Stomach (tissue), 19 donors: ENCODE measurements at places on chromosomes 5 and 9. TPM values are rescaled to one million over a fixed set of nuclear protein-coding genes. Genes with fewer than 3 reads are reported as not detected.

GRCh38 chr9:5552301-5552700 is 42.0 kb downstream of the PDCD1LG2 start:
- H3K27ac ChIP-seq: no peak overlapping the region
- H3K4me3 ChIP-seq: no peak overlapping the region
- DNase-seq: no peak
- peaks cover under 1% of the 10 kb centered on the region for H3K4me1 ChIP-seq
- no peaks in the 10 kb centered on the region for H3K27me3 ChIP-seq

DNA sequence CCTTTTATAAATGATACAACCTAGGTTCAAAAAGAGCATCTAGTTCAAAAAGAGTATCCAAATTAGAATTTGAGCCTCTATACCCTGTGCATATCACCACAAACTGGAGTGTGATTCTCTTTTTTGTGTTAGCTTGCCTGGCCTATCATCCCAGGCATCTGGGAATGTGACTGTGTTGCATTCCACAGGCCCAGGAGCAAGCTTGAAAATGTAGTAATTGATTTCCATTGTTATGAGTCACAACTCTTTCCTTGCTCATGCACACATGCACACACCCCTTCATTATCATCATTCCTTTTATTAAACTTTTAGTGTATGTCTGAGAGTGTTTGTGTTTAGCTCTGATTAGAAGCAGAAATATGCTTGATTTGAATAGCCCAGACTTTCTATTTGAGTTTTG is 75.2 kb downstream of the FCHO2 start:
- no peak overlapping the region for H3K27ac ChIP-seq
- H3K27me3 ChIP-seq: no peaks in the 10 kb centered on the region
- no peak overlapping the region for H3K4me3 ChIP-seq
- peak; percentile 72 for DNase-seq
- no peaks in the 10 kb centered on the region for H3K4me1 ChIP-seq

DNA sequence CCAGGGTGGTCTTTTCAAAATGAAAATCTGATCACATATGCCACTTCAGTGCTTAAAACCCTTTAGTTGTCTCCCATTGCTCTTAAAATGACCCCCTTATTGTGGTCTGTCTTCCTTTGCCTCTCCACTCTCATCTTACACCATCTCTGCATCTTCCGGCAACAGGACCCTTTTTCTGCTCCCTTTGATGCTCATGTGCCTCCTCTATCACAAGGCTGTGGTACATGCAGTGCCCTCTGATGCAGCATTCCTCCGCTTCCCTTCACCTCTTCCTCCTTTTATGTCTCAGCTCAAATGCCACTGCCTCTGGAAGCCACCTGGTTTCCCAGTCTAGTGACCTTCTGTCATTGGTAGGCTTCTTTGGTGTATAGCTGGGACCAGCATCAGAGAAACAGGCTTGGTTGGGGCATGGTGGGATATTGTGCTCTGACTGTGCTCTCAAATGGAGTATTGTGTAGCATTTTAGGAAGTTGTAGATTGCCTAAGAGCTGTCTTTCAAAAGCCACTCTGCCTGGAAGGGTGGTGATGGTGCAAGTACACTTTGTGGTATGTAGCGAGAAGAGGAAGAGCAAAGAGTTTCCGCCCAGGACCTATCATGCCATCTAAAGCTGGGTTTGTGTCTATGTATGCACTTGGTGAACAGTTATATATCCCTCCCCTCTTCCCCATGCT is 28.1 kb downstream of the ARHGAP26 start:
- no peaks in the 10 kb centered on the region for H3K36me3 ChIP-seq
- H3K4me3 ChIP-seq: no peak overlapping the region
- H3K27ac ChIP-seq: peak overlapping the region; percentile 75
- H3K4me1 ChIP-seq: peaks cover 76% of the 10 kb centered on the region

DNA sequence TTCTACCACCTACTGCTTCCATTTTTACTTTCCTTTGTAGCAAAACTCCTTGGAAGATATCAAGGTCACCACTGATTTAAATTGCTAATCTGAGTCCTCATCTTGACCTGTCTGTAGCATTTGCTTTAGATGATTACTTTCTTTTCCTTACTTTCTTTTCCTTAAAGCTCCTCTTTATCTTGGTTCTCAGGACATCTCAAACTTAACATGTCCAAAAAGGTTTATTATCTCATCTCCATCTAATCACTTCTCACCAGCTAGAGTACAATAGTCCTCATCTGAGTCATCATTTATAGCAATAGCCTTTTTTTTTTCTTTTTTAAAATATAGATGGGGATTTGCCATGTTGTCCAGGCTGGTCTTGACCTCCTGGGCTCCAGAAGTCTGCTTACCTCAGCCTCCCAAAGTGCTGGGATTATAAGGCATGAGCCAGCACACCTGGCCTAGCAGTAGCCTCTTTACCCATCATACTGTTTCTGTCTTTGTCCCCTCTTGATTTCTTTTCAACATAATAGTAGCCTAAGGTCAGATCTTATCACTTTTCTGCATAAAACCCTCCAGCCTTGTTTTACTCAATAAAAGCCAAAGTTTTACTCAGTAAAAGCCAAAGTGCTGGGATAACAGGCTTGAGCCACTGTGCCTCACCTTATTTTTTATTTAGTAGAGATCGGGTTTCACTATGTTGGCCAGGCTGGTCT is 32.9 kb upstream of the GPR21 start:
- no peaks in the 10 kb centered on the region for H3K27me3 ChIP-seq
- H3K4me3 ChIP-seq: no peak overlapping the region
- H3K36me3 ChIP-seq: peaks cover 34% of the 10 kb centered on the region
- DNase-seq: no peak

DNA sequence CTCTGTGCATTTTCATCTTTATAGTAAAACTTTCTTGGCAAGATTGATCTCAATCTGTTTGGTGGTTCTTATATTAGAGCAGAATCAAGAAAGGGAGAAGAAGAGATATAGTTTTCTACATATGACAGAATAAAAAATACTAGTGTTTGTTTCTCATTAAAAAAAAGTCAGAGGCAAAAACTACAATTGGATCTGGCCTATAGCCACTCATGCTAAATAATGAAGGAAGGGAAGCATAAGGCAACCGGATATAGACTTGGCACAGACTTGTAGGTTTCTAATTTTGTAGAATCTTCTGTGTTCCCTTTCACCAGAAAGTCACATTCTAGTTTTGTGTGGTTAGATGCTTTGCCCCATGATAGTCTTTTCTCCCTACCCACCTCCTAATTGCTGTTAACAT is 306.2 kb downstream of the PIK3R1 start:
- DNase-seq: no peak
- H3K27me3 ChIP-seq: no peaks in the 10 kb centered on the region
- no peaks in the 10 kb centered on the region for H3K4me1 ChIP-seq
- no peak overlapping the region for H3K27ac ChIP-seq
- no peaks in the 10 kb centered on the region for H3K36me3 ChIP-seq

DNA sequence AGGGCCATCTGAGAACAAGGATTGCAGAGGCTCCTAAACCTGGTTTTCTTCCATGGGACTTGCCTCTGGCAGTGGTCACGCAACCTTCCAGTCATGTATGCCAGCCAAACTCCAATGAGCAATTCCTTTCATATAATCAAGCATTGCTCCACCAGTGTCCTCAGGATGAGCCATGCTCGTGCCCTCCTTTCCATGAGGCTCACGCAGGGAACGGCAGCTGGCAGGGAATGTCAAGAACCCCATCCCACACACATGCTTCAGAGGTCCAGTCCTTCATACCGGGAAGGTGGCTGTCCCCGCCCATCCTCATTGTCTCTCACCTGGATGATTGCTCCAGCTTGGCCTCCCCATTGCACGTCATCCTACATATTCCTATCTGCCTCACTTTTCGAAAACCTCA is 13.4 kb upstream of the ZBTB34 start:
- no peak overlapping the region for H3K27ac ChIP-seq
- no peaks in the 10 kb centered on the region for H3K4me1 ChIP-seq
- H3K27me3 ChIP-seq: peaks cover 15% of the 10 kb centered on the region
- no peak overlapping the region for H3K4me3 ChIP-seq
- no peaks in the 10 kb centered on the region for H3K36me3 ChIP-seq

- peaks cover 61% of the 10 kb centered on the region for H3K27me3 ChIP-seq
- no peak for DNase-seq
- no peaks in the 10 kb centered on the region for H3K36me3 ChIP-seq
These were observed 30.2 kb downstream of the LHX2 start for GRCh38 chr9:124041817-124042116.

DNA sequence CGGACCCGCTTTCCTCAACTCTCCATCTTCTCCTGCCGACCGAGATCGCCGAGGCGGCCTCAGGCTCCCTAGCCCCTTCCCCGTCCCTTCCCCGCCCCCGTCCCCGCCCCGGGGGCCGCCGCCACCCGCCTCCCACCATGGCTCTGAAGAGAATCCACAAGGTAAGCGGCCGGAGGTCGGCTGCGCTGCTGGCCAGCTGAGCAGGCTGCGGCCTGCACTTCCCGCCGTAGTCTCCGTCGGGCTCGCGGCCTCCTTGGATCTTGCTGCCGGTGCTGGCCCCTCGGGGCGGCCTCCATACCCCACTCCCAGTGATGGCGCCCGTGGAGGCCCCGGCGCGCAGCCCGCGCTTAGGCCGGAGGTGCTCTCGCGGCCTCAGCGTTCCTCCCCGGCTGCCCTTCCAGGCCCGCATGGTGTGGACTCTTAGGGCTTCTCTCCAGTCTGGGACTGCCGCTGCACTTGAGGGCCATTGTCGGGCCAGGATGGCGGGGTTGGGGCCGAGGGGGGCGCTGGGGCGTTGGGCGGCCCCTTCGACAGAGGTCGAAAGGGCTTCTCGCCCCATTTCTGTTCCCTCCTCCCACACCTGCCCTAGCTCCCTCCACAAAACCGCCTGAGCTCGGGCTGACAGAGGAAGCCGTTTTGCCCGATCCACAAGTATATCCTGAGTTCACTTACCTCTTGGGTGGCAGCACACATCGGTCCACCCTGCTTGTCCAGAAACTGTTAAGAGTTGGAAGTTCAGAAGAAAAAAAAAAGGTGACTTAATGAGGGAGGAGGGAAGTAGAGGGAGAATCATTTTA is 714 bp downstream of the UBE2D2 start:
- H3K36me3 ChIP-seq: no peaks in the 10 kb centered on the region
- peak overlapping the region; percentile 83 for H3K4me3 ChIP-seq
- H3K27me3 ChIP-seq: no peaks in the 10 kb centered on the region
- H3K4me1 ChIP-seq: peaks cover 48% of the 10 kb centered on the region
- peak overlapping the region; percentile 99 for H3K27ac ChIP-seq

DNA sequence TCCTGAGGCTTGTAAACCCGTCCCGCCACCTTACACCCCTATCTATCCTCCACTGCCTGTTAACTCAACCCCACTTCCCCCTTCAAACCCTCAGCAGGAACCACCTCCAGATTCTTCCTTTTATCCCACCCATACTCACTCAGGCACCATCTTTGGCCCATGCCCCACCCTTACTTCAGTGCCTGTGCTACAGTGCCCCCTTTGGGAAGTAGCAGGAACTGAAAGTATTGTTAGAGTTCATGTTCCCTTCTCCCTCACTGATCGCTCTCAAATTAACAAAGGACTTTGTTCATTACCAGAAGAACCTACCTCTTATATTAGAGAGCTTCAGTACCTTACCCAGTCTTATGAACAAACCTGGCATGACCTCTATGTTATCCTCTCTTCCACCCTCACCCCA is 92.2 kb upstream of the MOCS2 start:
- DNase-seq: no peak
- H3K4me3 ChIP-seq: no peak overlapping the region
- no peak overlapping the region for H3K27ac ChIP-seq
- no peaks in the 10 kb centered on the region for H3K4me1 ChIP-seq
- no peaks in the 10 kb centered on the region for H3K36me3 ChIP-seq

DNA sequence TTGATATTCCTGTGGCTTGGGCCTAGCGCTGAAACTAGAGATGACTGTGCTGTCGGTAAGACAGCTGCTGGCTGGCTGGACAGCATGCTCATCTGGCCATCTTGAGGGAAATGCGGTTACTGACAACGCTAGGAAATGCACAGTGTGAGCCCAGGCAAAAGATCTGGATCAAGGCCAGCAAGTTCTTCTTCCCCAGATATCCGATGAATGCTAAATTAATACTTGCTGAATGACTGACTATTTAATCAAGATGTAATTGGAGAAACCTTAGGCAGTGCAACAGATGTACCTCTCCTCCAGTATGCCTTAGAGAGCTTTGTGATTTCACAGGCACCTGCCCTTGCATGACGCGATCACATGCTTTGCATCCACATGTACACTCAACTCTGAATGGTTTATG is 659.1 kb downstream of the EFNA5 start:
- H3K4me3 ChIP-seq: no peak overlapping the region
- DNase-seq: no peak
- H3K27me3 ChIP-seq: no peaks in the 10 kb centered on the region
- H3K4me1 ChIP-seq: no peaks in the 10 kb centered on the region
- no peak overlapping the region for H3K27ac ChIP-seq

- H3K36me3 ChIP-seq: peaks cover 50% of the 10 kb centered on the region
- no peaks in the 10 kb centered on the region for H3K4me1 ChIP-seq
- no peak overlapping the region for H3K27ac ChIP-seq
These were observed 18.1 kb downstream of the YTHDC2 start for GRCh38 chr5:113531481-113532159.

- no peaks in the 10 kb centered on the region for H3K27me3 ChIP-seq
- H3K27ac ChIP-seq: no peak overlapping the region
These were observed 1844.3 kb downstream of the MAT2B start for GRCh38 chr5:165349735-165350134.

STKLD1 gene
- 1.3 TPM for polyA plus RNA-seq

ENTREP1 gene
- polyA plus RNA-seq: 5.8 TPM

RAI14 gene
- polyA plus RNA-seq: 5.1 TPM

TAF11L10 gene
- not detected for polyA plus RNA-seq

WDR5 gene
- polyA plus RNA-seq: 12.4 TPM

PCDHB11 gene
- polyA plus RNA-seq: 0.12 TPM
